ENCODE measurements at places on chromosomes 13 and 19.

DNA sequence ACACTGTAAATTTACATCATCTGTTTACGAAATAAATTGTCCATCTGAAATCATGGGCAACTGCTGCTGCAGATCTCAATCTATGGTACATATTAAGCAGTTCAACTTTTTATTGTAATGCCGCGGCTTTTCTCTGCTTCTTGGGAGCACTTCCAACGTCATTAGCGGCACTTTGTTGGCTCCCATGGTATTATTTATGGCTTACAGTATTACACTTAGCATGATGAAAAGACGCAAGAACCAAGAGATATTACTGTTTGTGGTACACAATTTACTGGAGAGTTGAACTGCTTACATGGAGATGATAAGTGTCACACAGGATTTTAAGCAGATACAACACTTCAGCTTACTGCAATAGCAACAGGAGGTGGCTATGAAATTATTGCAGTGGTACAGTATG lies 442.1 kb downstream of the PCDH20 start:
- no peak for DNase-seq

DNA sequence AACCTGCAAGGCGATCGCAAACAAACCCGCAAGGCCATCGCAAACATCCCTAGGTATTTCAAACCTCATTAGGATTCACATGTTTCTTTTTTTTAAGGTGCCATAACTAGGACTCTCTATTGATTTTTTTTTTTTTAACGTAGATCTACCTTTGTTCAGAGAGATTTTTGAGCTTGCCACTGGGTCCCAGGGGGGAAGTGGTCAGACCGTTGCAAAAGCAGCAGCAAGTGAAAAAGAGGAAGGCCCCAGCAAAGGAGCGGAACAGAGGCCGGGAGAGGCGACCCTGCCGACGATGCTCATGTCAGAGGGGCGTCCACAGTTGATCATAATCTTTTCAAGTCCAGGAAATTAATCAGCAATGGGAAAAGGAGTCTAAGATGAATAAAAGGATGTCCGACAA lies 32.7 kb upstream of the FLT1 start:
- DNase-seq = no peak

DNA sequence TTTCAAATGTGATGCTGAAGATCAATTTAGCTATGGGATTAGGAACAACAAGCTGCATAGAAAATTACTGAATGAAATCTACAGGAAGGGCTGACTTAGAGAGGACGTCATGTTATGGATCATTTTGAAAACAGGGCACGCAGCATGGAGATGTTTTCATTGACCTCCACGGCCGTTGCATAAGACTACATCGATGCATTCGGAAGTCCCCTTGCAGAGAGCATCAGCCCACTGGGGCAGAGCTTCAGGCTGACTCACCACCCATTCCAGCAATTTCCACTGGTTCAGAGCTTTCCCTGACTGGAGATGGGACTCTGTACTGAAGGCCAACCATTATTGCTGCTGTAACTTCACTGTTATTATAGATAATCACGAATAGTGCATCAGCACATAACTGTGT lies 305.3 kb downstream of the IRS2 start:
- DNase-seq = no peak

- DNase-seq = no peak
Measured at GRCh38 chr13:50732712-50733111, 110.8 kb downstream of the DLEU7 start.

GRCh38 chr19:9786819-9787218 lies 18.3 kb upstream of the ZNF846 start:
- no peak for DNase-seq

- peak; percentile 23 for DNase-seq
Measured at GRCh38 chr13:45396533-45397095, 21.6 kb downstream of the SLC25A30 start.

GRCh38 chr19:16041299-16041990 lies 34.9 kb upstream of the TPM4 start:
- DNase-seq = peak; percentile 80

DNA sequence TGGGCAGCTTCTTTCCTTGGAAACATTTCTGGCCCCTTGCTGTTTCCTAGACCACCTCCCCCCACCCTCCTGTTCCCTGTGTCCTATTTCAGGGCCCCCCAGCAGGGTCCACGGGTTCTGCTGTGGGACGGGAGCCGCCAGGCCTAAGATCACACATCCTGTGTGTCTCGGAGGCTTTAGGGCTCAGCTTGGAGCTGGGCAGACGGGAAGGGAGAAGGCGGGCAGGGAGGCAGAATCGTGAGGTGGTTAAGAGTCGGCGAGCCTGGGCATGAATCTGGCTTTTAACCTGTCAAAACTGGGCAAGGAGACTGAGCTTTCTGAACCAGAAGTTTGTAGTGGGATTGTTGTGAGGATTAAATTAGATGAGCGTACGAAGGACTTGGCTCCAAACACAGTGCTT lies 4.8 kb downstream of the KCNC3 start:
- DNase-seq = no peak

- no peak for DNase-seq
Measured at GRCh38 chr19:48618278-48618915, 581 bp downstream of the RPL18 start.

DNA sequence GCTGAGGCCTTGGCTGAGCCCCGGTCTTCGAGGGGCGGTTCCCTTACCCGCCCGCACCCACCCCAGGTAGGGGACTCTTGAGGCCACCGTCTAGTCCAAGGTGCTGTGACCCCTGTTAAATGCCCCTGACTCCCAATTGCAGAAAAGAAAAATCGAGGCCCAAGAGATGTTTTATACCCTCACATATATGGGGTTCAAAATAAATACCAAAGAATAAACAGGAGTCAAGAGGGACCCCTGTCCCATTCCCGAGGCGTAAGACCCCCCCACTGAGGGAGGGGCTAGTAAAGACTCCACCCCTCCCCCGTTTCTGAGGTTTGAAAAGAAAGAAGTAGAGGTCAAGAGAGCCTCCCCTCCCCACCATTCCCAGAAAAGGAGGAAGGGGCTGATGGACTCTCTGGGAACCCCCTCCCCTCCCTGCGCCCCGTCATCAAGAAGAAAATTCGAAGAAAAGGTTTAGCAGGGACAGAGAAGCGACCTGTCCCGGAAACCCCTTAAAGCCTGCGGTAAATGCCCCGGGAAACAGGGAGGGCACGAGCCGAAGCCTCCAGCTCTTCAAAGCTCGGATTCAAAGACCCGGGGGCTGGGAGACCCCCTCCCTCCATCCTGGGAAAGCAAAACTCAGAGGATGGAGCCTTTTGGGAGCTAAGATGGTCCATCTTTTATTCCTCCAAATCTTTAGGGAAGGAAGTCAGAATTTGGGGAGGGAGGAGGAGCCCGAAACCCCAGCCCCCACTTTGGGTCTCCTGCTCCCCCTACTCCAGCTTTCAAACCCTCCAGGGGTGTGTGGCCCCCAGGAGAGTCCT lies 755 bp upstream of the RAB3A start:
- DNase-seq = no peak

- DNase-seq = no peak
Measured at GRCh38 chr13:75356421-75356820, 125.5 kb downstream of the TBC1D4 start.

- DNase-seq = no peak
Measured at GRCh38 chr13:59823486-59823885, 340.2 kb downstream of the DIAPH3 start.

- DNase-seq = no peak
Measured at GRCh38 chr19:4215807-4216206, 13.5 kb upstream of the EBI3 start.

GRCh38 chr19:50233308-50233910 lies 30.0 kb downstream of the MYH14 start:
- no peak for DNase-seq

GRCh38 chr19:45901912-45902650 lies at the start of gene MYPOP:
Gene MYPOP (minus strand): TSS chr19:45902613. CDS start chr19:45901773, 840 bp downstream.
- DNase-seq = no peak

DNA sequence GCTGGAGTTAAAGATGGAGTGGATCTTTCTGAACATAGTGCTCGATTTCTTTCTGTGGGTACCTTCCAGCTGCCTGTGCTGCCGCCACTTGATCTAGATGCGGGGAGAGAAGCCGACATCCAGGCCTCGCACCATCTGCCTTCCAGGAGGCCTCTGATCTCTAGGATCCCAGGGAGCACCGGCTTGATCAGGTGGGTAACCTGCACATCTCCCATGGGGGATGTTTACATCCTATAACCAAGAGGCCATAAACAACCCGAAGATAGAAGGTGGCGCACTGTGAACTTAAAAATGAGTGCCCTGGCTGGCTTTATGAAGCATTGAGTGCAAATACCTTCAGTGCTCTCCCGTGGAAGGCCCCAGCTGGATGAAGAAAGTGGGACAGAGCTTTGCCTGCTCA lies at the start of gene C13orf42:
Gene C13orf42, minus strand, starts transcription at position 101 of the 400 bp plus-strand sequence. Its CDS starts 65 bp downstream, at position 36.
- no peak for DNase-seq

GRCh38 chr19:31668921-31669320 lies 319.7 kb upstream of the TSHZ3 start:
- DNase-seq = no peak

- no peak for DNase-seq
Measured at GRCh38 chr13:31521435-31521834, 217.9 kb upstream of the RXFP2 start.

DNA sequence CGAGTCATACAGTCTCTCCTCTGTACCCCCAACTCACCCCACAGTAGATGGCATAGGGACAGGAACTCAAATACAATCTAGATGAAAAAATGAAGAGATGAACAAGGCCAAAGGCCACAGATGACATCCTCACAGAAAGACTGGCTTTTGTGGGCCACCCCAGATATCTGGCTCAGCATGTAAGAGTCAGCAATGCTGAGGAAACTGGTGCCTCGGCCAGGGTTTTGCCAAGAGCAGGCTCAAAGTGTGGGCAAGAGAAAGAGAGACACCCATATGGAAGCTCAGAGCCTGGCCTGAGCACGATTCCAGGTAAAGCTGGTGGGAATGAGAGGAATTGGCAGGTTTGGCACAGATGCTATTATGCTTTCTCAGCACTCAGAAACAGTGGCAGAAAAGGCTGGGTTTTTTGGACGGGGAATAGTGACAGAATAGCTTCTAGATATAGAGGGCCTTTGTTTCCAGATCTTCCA lies 460.6 kb downstream of the FOXO1 start:
- DNase-seq = no peak

Data from CD4-positive, alpha-beta T cell treated with Interleukin-17A for 1 hour (primary cell).